GM18507 (cell line): ENCODE measurements at places on chromosomes 5 and 9.

DNA sequence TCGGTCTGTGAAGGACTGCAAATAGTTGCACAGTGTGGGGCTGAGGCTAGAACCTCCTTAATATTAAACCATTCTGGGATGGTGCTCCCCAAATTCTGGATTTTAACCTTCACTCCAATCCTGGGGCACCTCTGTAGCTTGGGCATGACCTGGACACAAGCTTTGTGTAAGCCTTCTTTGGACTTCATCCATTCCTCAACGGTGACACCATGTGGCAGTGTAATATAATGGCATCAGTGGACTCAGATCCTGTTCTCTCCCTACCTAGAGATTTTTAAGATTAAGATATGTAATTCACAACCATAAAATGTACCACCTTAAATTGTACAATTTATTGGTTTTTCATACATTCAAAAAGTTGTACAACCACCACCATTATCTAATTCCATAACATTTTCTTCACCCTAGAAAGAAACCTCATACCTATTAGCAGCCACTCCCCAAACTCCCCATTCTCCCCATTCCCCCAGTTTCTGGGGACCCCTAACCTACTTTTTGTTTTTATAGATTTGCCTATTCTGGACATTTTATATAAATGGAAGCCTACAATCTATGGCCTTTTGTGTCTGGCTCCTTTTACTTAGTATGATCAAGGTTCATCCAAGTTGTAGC, 4.8 kb upstream of the PLGRKT start:
- no peak for DNase-seq

- no peak for DNase-seq
Measured at GRCh38 chr9:132753593-132753880, 83.3 kb downstream of the GTF3C4 start.

DNA sequence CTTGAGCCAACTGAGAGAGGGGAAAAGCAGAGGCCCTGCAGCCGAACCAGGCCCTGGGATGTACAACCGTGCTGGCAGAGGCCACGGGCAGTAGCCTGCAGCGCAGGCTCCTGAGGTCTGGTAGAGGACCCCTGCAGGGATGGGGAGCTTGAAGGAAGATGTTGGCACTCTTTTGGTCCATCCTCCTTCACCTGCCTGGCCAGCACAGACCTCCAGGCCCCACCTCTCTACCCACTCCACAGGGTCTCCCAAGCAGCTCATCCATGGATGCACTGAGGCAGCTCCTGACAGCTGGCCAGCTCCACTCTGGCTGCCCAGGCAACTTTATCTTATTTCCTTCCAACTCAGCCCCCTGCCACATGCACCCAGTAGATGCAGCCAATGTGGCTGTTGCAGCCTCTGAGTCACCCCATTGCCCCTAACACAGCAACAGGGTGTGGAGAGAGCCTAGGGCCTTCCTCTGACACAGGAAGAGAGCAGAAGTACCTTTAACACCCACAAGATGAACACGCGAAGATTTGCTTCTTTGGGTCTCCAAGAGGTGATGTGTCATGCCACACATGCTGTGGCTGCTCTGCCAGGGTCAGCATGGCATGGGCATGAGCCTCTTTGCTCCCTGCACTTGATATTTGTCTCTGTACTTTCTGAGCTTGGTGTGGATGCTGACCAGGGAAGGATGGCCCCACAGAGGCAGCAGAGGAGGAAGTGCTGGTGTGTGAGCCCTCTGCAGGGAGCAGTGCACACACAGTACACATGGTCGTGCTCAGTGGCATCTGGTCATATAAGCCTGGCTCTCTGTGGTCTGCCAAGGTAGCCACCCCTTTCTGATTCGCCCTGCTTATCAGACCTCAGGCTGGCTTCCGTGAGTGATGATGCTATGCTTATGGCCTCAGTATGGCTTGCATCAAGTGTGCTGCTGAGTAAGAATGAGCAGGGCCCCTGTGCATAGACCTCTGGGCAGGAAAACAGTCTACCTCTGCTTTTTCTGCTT, 117.2 kb downstream of the NRG2 start:
- no peak for DNase-seq

- no peak for DNase-seq
Measured at GRCh38 chr9:114049441-114050225, 28.5 kb downstream of the AMBP start.

DNA sequence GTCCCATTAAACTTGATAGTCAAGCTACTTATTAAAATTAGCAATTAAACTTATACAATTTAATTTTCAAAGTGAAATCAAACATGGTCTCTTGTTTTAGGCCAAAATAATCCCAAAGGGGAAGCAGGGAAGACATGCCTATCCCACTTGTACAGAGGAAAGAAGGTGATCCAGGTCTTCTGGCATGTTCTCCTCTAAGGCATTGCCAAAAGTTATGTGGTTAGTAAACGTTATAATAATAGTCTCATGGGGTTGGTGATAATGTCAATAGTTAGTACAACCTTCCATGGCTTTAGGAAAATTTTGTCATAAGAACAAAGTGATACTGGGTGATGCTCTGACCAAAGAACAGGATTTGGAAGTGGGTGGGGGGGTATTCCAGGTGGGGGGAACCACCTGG, 52.8 kb downstream of the ROR2 start:
- DNase-seq = no peak

DNA sequence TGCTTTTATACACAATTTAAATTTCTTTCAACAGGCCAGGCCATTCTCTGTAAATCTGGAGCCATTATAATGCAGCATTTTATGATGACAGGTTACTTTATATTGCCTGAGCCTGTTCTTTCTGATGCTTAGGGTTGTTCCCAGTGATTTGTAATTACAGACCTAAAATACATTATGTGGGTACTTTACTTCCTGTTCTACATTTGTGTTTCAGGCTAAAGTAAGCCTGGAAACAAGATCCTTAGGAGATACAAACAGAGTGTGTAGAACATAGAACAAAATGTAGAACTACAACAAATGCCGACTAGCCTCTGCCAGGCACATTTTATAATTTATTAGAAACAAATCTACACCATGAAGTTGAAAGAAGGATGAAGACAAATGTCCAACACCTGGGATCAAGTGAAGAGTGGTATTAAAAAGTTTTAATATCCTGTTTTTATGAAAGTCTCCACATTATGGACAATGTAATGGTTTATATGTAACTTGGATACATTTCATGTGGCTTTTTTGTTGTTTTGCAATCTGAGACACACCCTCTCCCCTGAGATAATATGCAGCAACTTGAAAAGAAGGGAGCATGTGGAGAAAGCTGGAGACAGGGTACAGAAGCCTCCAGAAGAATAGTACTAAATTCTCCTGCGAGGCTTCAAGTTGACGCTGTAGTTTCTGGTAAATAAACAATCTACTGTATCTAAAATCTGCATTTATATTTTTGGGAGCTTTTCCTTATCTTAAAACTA, 46.9 kb downstream of the VCAN start:
- DNase-seq = no peak
